ENCODE measurements at places on chromosomes 5 and 9.

GRCh38 chr5:137607771-137608170, 108.6 kb upstream of the SPOCK1 start:
- DNase-seq = no peak

- DNase-seq = no peak
These were observed 28.1 kb downstream of the ANKHD1 start for GRCh38 chr5:140429724-140430123.

- DNase-seq = no peak
These were observed 50.6 kb downstream of the TGFBI start for GRCh38 chr5:136079195-136079985.

GRCh38 chr5:80941496-80941895, 18.7 kb upstream of the RASGRF2 start:
- no peak for DNase-seq

GRCh38 chr5:58543723-58544122, 39.2 kb upstream of the RAB3C start:
- DNase-seq = no peak

DNA sequence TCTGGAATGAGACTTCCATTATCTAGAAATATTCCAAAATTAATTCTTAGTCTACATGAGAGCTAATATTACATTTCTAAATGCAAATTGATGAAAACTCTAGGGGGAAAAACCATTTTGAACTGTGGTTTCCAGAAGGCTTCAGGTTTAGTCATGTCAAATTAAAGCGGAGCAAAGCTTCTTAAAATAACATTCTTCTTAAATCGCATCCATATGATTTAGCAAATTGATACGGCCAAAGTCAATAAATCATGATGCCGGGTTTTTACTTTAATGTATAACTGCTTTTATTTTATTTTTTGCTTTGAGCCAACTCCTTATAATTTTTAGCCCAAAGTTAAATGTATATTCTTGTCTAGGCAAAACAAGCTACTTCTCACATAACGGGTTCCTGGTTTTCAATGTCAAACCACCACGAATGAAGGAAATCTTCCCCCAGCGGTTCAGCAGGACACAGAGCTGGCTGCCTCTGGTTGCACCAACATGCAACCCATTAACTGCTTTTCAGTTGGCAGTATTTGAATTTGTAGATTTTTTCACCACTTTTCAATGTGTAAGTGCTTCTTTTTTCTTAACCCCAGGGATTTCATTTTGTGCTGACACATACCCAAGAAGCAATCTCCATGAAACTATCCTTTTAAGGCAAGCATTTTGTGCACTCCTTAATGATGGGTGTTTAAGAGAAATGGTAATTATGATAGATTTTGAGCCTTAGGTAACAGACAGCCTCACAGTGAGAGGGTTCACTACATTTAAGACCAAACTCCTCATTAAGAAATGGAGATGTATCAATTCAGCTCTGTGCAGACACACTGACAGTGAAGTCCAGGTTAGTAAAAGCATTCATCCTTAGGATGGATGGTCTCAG, 35.5 kb downstream of the EFNA5 start:
- no peak for DNase-seq

DNA sequence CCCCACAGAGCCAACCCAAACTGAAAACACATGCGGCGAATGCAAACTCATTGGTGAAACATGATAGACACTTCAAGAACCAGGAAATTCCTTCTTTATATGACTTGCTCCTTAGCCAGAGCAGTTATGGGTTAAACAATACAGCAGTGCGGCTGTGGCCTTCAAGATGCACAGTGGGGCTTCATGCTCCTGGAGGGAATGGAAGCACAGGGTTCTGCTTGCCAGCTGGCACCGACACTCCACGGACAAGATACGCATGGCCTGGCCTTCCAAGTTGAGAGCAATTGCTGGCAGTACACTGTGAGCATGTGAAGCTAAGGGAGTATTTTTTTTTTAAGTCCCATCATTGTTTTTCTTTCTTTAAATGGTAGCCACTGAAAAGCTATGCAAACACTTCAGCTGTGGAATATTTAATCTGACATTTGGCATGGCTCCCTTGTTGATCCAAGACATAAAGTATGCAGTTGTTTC, 451.6 kb upstream of the CD180 start:
- DNase-seq = no peak

DNA sequence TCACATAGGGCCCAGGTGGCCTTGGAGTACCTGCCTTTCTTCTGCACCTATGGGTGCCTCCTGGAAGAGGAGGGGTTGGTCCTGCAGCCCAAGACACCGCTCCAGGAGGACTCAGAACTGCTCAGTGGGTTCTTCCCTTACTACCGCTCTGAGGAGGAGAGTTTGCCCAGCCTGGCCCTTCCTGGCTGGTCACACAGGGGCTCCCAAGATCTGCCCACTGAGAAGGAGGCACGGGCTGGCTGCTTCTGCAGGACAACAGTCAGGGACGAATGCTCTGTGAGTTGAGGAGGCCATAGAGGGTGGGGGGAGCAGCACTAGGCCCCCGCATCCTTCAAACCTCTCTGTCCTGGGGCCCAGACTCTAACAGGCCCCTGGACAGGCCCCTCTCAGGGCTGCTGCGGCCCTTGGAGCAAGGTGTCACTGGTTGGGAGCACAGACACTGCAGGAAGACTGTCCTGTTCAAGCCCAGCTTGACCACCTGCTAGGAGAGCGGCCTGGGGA, 9.9 kb upstream of the SLC25A48 start:
- no peak for DNase-seq

GRCh38 chr9:133382507-133383141, 6.5 kb downstream of the STKLD1 start:
- no peak for DNase-seq

DNA sequence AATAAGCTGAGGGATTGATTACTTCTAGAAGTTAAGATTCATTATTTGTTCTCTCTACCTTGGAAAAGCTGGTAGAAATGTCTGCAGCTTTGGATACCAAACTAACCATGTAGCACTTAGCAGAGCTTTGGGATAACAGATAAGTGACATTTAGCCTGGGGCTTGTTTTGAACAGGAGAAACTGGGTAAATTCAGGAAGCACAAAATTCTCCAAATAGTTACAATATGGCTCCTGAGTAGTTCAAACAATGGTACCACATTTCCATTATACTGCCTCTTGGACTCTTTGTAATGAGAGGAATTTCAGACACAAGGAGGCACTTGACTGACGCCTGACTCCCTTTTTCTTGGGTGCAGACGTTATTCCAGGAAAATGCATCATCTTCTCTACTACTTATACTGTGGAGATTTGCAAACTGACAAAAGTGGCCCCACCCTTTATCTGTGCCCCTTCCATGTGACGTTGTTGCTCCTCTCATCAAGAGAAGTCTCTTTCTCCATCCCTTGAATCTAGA, 22.5 kb downstream of the PRUNE2 start:
- no peak for DNase-seq

- DNase-seq = no peak
These were observed 7.8 kb downstream of the FBXW5 start for GRCh38 chr9:136936645-136937170.

- no peak for DNase-seq
These were observed 101.6 kb upstream of the DPYSL3 start for GRCh38 chr5:147611483-147611882.

DNA sequence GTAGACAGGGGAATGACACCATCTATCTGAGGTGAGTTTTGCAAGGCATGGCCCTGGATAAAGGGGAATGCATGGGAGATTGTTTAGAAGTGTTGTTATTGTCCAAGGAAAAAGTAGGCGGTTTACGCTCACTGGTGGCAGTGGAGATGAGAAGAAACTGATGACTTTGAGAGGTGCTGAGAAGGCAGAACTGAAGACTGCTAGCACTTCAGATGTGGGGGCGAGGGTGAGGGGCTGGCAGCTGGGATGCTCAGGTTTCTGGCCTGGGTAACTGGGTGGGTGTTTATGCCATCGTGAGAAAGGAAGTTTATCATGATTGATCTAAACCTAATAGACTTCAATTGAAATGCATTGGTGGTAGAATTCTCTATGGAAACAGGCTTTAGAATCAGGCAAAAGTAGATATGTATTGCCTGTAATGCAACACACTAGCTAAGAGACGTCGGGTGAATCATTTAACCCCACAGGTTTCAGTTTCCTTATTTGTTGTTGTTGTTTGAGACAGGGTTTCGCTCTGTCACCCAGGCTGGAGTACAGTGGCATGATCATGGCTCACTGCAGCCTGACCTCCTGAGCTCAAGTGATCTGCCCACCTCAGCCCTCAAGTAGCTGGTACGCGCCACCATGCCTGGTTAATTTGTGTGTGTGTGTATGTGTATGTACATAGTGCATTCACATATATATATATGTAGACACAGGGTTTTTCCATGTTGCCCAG, 123.5 kb downstream of the SLC24A2 start:
- peak; percentile 31 for DNase-seq

- no peak for DNase-seq
These were observed 107.8 kb upstream of the ATP10B start for GRCh38 chr5:160959804-160960203.

- no peak for DNase-seq
These were observed 77.4 kb downstream of the UBE2R2 start for GRCh38 chr9:33894316-33894715.

GRCh38 chr9:127494304-127494702, 43.0 kb downstream of the LRSAM1 start:
- DNase-seq = no peak

GRCh38 chr9:113416149-113416721, 5.7 kb downstream of the C9orf43 start:
- no peak for DNase-seq

DNA sequence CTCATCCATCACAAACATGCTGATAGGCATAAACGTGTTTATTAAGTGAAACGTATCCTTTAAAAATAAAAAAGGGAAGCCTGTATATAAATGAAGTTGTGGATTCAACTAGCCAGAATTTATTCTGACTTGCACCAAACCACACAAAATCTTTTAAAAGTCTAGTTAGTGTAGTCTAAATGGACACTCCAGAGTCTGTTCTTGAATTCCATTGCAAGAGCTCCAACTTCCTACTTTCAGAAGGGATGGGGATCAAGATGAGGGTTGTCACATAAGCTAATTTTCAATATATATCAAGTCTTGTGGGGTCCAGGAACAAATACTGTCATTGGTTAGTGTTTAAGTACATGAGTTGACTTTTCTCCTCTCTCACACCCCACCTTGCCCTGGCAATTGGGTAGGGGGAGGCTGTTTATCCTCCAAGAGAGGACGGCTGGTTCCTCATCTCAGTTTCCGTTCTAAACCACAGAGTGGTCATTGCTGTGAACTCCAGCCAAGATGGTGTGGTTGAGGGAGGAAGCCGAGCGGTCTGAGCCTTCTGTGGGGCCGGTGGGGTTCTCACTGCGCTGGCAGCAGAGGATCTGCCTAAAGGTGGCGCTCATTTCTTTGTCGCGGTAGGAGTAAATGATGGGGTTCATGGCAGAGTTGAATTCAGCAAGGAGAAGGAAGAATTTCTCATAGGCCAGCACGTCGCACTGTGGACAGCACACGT, 163.2 kb downstream of the LPAR1 start:
- no peak for DNase-seq

GRCh38 chr5:57725658-57726504, 243.3 kb upstream of the ACTBL2 start:
- no peak for DNase-seq

DNA sequence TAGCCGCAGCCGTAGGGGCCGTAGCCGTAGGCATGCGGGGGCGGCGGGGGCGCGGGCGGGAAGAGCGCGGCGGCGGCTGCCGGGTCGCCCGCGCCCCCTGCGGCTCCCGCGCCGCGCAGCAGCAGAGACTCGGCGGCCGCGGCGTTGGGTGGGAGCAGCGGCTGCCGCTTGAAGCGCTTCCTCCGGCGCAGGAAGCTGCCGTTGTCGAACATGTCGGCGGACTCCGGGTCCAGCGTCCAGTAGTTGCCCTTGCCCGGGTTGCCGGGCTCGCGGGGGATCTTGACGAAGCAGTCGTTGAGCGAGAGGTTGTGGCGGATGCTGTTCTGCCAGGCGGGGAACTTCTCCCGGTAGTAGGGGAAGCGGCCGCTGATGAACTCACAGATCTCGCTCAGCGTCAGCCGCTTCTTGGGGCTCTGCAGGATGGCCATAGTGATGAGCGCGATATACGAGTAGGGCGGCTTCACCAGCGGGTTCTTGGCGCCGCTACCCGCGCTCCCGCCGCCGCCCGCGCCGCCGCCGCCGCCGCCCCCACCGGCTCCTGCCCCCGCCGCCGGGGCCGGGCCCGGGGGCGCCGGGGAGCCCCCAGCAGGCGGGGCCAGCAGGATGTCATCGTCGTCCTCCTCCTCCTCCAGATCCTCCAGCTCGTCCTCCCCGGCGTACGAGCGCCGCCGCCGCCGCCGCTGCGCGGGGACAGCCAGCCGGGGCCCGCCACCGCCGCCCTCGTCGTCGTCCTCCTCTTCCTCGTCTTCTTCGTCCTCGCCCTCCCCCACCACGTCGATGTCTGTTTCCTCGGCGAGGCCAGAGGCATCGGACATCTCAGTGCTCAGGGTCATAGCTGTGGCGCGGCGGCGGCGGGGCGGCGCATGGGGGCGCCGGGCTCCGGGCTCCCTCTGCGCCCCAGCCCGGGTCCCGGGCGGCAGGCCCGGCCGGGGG, 781 bp downstream of the FOXD1 start:
- peak; percentile 58 for DNase-seq

DNA sequence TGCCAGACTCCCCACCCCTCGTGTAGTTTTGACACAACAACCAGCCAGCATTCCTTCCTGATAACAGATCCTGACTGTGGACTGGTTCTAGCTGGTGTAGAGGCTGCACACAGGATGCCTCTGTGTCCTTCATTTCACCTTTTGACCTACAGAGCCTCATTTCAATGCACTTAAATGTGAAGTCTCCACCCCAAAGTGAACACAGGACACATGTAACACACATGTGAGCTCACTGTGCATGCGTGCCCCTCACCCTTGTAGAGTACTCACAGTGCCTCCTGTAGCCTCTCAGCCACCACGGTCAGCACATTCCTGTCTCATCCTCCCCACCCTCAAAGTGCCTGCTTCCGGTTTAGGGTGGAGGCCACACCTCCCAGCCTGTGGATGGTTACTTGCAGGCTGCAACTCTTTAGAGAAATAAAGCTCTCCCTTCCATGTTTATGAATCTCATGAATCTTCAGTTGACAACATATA, 11.6 kb upstream of the NKD2 start:
- peak; percentile 40 for DNase-seq

GRCh38 chr9:131228988-131229387, 47.3 kb downstream of the FAM78A start:
- no peak for DNase-seq

DNA sequence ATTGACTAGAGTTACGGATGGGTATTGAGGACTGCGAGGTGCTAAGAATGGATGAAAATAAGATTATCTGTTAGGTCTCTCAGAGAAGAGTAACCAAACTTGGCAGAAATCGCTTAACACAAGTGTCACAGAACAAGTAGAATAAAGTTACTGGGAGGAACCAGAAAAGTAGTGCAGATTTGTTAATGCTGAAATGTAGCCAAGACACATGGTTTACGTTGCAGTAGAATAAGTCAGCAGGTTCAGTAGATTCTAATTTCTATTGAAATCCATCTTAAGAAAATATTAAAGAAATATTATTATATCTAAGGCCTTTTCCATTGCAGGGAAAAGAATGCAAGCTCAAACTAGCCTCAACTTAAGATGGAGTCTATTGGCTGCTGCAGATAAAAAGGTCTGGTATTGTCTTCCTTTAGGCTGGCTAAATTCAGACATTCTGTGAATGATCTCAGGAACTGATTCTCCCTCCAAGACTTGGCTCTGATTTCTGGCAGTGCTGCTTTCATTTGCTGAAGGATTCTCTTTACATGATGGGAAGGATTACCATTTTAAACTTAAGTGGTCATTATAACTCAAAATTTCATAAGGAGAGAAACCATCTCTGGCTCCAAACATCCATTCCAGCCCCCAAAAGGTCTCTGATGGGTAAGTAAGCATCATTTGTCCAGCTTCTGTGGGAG, 314.9 kb downstream of the MARCHF11 start:
- DNase-seq = no peak

GRCh38 chr9:117516676-117517632, 102.1 kb upstream of the ASTN2 start:
- DNase-seq = no peak

Measured in activated T-cell treated with anti-CD3 and anti-CD28 coated beads, Interleukin-2, amount 50 U/mL, for 72 hours (primary cell).